ENCODE measurements at places on chromosomes 16 and 17. TPM values are rescaled to one million over a fixed set of nuclear protein-coding genes. Genes with fewer than 3 reads are reported as not detected.
A peak's percentile ranks its signal among the peaks of the same experiment; 100 is the strongest.

DNA sequence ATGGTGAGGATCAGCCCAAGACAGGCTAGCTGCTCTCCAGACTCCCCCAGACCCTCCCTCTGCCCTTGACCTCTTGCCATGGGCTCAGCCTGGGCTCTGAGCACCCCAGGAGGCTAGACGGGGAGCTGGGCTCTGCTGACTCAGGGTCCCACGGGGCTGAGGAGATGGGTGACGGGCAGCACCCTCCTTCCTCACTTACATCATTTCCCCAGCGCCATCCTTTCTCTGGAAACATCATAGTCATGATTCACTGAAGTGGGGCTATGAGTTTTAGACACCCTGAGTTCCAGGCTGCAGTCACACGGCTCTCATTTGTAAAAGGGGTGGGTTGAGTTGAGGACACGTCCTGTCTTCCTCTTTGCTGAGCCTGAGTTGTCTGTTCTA is 3.0 kb upstream of the ITGAX start:
- peak overlapping the region; percentile 79 for H3K27ac ChIP-seq
- peaks cover 90% of the 10 kb centered on the region for H3K4me1 ChIP-seq
- no peaks in the 10 kb centered on the region for H3K27me3 ChIP-seq
- peak; percentile 32 for DNase-seq
- H3K36me3 ChIP-seq: peaks cover 2% of the 10 kb centered on the region
- no peak overlapping the region for H3K4me3 ChIP-seq

- H3K4me3 ChIP-seq: no peak overlapping the region
- H3K27me3 ChIP-seq: no peaks in the 10 kb centered on the region
- DNase-seq: no peak
- peaks cover 16% of the 10 kb centered on the region for H3K36me3 ChIP-seq
- H3K27ac ChIP-seq: no peak overlapping the region
Observed at GRCh38 chr17:19897903-19898302, 30.2 kb upstream of the ULK2 start.

GRCh38 chr16:3999479-4000325 is 116.5 kb downstream of the ADCY9 start:
- no peak for DNase-seq
- H3K27ac ChIP-seq: peak overlapping the region; percentile 46
- no peaks in the 10 kb centered on the region for H3K27me3 ChIP-seq
- H3K4me1 ChIP-seq: peaks cover 21% of the 10 kb centered on the region

GRCh38 chr17:68812876-68813584 is 142.2 kb downstream of the ABCA8 start:
- H3K4me3 ChIP-seq: no peak overlapping the region
- H3K27ac ChIP-seq: no peak overlapping the region
- H3K27me3 ChIP-seq: peaks cover 5% of the 10 kb centered on the region
- no peaks in the 10 kb centered on the region for H3K4me1 ChIP-seq
- DNase-seq: no peak
- H3K36me3 ChIP-seq: no peaks in the 10 kb centered on the region

- no peak overlapping the region for H3K27ac ChIP-seq
- H3K36me3 ChIP-seq: peaks cover 35% of the 10 kb centered on the region
- DNase-seq: no peak
- H3K27me3 ChIP-seq: no peaks in the 10 kb centered on the region
- H3K4me3 ChIP-seq: no peak overlapping the region
Observed at GRCh38 chr17:59767176-59767575, 59.7 kb downstream of the VMP1 start.

The EEF2K gene
- total RNA-seq: 28.9 TPM

DNA sequence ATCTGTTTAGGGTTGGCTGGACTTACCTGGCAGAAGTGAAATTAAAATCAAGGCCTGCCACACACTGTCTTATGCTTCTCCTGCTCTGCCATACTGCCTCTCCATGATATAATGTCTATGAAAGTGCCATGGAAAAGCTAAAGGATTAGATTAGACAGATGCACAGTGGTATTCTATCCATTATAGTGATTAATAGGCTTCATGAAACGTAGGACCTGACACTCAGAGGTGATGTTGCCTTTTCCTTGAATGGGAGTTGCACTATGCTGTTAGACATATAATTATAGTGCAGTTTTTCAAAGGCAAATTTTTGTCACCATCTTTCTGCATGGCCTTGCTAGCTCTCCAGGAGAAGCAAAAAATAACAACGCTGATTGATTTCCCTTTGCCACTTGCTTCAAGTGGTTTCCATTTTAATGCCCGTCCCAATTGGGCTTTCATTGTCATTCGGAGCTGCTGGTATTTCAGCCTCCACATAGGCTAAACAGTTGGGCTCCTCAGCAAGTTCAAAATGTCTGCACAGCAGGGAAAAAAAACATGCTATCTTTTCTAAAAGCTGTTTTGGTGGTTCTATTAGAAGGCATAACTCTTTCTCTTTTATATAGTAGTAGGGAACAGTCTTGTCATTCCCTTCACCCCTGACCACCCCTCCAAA is 502.8 kb upstream of the GOT2 start:
- no peak overlapping the region for H3K4me3 ChIP-seq
- no peaks in the 10 kb centered on the region for H3K27me3 ChIP-seq

The TRPV2 gene
- 124 TPM for total RNA-seq

- H3K4me1 ChIP-seq: peaks cover 60% of the 10 kb centered on the region
- peak overlapping the region; percentile 83 for H3K4me3 ChIP-seq
- H3K36me3 ChIP-seq: peaks cover 47% of the 10 kb centered on the region
- DNase-seq: no peak
Observed at GRCh38 chr16:20899071-20899470, 1.1 kb downstream of the DCUN1D3 start.

GRCh38 chr17:7290685-7291084 is 3.8 kb downstream of the YBX2 start:
- DNase-seq: no peak
- peaks cover 28% of the 10 kb centered on the region for H3K27me3 ChIP-seq
- H3K4me1 ChIP-seq: peaks cover 19% of the 10 kb centered on the region
- H3K36me3 ChIP-seq: no peaks in the 10 kb centered on the region

DNA sequence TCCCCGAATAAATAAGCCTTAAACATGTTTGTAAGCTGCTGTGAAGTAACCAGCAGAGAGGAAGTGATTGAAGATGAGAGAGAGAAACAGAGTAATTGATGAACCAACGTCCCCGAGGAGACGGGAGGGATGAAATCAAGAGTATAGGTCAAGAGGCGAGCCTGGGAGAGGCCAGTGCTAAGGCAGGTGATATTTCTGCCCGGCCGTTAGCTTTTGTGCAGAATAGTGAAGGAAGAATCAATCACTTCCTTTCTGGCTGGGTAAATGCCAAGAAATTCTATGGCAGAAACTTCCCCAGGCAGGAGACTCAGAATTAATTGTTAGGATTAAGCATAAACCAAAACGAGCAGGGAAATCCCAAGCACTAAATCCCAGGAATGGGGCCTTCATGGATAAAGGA is 273.8 kb downstream of the CDH13 start:
- DNase-seq: no peak
- H3K27me3 ChIP-seq: peaks cover 2% of the 10 kb centered on the region
- H3K27ac ChIP-seq: no peak overlapping the region
- no peaks in the 10 kb centered on the region for H3K36me3 ChIP-seq
- H3K4me3 ChIP-seq: no peak overlapping the region
- no peaks in the 10 kb centered on the region for H3K4me1 ChIP-seq

The KRT23 gene
- total RNA-seq: not detected

- H3K4me3 ChIP-seq: peak overlapping the region; percentile 80
- no peaks in the 10 kb centered on the region for H3K27me3 ChIP-seq
- peaks cover 20% of the 10 kb centered on the region for H3K4me1 ChIP-seq
- peaks cover 17% of the 10 kb centered on the region for H3K36me3 ChIP-seq
- no peak for DNase-seq
Observed at GRCh38 chr16:21159281-21159951, 942 bp downstream of the LDAF1 start.

GRCh38 chr17:66383333-66383732 is 80.9 kb downstream of the PRKCA start:
- no peaks in the 10 kb centered on the region for H3K27me3 ChIP-seq
- H3K4me3 ChIP-seq: no peak overlapping the region
- peaks cover 39% of the 10 kb centered on the region for H3K4me1 ChIP-seq
- H3K36me3 ChIP-seq: peaks cover 29% of the 10 kb centered on the region
- H3K27ac ChIP-seq: no peak overlapping the region
- no peak for DNase-seq

GRCh38 chr17:59798111-59798510 is 90.7 kb downstream of the VMP1 start:
- H3K27me3 ChIP-seq: no peaks in the 10 kb centered on the region
- no peak overlapping the region for H3K4me3 ChIP-seq
- peaks cover 17% of the 10 kb centered on the region for H3K36me3 ChIP-seq
- H3K4me1 ChIP-seq: peaks cover 25% of the 10 kb centered on the region
- no peak overlapping the region for H3K27ac ChIP-seq

DNA sequence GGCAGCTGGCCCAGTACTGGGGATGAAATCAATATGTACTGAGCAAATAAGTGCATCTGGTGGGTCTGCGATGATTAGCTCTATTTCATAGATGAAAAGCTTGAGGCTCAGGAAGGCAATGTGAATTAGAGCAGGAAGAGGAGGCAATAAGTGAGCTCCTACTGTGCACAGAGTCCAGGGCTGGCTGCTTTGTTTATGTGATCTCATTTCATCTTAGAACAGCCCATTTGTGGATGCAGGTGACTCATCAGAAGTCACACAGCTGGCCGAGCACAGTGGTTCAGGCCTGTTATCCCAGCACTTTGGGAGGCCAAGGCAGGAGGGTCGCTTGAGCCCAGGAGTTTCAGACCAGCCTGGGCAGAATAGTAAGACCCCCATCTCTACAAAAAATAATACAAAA is 7.1 kb downstream of the TMEM114 start:
- no peak overlapping the region for H3K4me3 ChIP-seq
- H3K27me3 ChIP-seq: peaks cover 18% of the 10 kb centered on the region
- peaks cover 4% of the 10 kb centered on the region for H3K4me1 ChIP-seq
- no peak for DNase-seq
- H3K27ac ChIP-seq: no peak overlapping the region

DNA sequence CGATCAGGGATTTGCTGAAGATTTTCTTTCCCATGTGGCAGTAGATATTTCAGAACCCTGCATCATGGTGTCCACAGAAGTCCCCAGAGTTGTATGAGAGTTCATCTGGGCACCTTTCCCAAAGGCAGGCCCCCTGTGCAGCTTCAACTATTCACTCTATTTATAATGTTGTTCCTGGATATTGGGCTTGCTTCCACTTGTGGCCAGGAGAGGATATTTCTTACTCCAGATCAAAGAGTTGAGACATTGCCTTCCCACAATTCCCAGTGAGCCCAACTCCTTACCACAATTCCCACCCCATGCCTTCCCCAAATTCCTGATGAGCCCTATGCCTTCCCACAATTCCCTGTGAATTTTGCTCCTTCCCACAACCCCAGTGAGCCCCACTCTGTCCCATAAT is 206.9 kb downstream of the WWOX start:
- H3K27ac ChIP-seq: no peak overlapping the region
- DNase-seq: no peak
- peaks cover 2% of the 10 kb centered on the region for H3K36me3 ChIP-seq
- no peaks in the 10 kb centered on the region for H3K27me3 ChIP-seq

All from activated CD8-positive, alpha-beta T cell treated with anti-CD3 and anti-CD28 coated beads, Interleukin-2, amount 10 ng/mL, durations not matched to agents 7 days and 5 days (primary cell).